Uterus (tissue), 4 donors: ENCODE measurements at places on chromosomes 3 and 15.

DNA sequence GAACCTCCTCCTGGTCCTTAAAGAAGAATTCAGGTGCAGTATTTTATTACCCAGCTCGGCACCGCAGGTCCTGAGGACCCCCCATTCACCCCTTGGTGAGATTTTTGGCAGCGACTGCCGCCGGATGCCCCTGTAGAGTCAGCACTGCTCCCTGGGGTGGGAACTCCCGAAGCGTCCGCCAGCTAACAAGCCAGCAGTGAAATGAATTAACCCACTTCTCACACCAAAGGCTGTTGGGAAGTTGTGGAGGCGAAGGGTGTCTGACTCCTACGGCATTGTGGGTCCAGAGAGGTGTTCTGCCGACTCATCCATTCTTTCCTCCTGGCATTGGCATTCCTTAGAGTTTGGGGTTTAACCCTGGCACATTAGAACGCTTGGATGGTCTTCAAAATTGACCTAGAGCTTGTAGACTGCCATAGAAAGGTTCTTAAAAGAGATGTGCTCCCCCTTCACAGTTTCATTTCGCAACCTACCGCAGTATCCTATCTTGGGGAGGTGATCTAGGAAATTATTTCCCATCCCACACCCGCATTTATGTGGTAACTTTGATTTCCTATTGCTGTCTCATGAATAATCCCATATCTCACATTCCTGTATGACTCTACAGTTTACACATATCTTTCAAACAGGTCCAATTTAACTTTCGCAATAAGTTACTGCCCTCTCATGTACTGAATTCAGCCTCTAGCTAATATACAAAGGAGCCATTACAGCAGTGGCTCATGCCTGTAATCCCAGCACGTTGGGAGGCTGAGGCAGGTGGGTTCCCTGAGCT is 879 bp upstream of the EIF5A2 start:
- H3K27me3 ChIP-seq, result no peaks in the 10 kb centered on the region
- no peak overlapping the region for H3K27ac ChIP-seq
- no peaks in the 10 kb centered on the region for H3K36me3 ChIP-seq
- peak; percentile 28 for DNase-seq
- no peaks in the 10 kb centered on the region for H3K4me1 ChIP-seq
- peak overlapping the region; percentile 52 for H3K4me3 ChIP-seq

- no peaks in the 10 kb centered on the region for H3K4me1 ChIP-seq
- H3K36me3 ChIP-seq, result no peaks in the 10 kb centered on the region
- H3K4me3 ChIP-seq, result no peak overlapping the region
- no peak for DNase-seq
- H3K27ac ChIP-seq, result no peak overlapping the region
Observed at GRCh38 chr15:69540622-69541021, 88.0 kb downstream of the RPLP1 start.

DNA sequence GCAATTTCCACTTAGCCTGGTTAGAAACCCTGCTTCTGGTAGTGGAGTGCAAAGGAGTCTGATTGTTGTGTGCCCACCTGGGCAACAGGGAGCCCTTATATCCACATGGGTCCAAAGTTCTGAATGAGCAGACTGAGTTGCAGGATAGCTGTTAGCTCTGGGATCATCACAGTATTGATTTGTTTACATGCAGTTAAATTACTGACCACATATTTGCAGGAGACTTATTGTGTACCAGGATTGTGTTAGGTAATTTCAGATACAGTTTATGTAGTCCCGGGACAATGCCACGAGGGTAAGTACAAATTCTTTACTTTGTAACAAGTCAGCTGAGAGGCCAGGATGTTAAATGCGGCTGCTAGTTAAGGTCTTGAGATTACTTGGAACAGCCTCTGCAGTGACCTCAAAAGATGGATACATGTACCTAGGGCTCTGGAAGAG is 18.8 kb downstream of the ARHGEF26 start:
- H3K4me1 ChIP-seq, result no peaks in the 10 kb centered on the region
- H3K27ac ChIP-seq, result no peak overlapping the region
- H3K27me3 ChIP-seq, result no peaks in the 10 kb centered on the region
- H3K4me3 ChIP-seq, result no peak overlapping the region
- DNase-seq, result no peak

GRCh38 chr3:125098611-125099291 is 43.0 kb upstream of the HEG1 start:
- no peak overlapping the region for H3K4me3 ChIP-seq
- H3K36me3 ChIP-seq, result no peaks in the 10 kb centered on the region
- no peaks in the 10 kb centered on the region for H3K4me1 ChIP-seq
- H3K27ac ChIP-seq, result no peak overlapping the region

GRCh38 chr3:38630606-38631005 is 18.9 kb downstream of the SCN5A start:
- H3K27ac ChIP-seq, result no peak overlapping the region
- no peak overlapping the region for H3K4me3 ChIP-seq
- H3K4me1 ChIP-seq, result no peaks in the 10 kb centered on the region
- H3K27me3 ChIP-seq, result no peaks in the 10 kb centered on the region

DNA sequence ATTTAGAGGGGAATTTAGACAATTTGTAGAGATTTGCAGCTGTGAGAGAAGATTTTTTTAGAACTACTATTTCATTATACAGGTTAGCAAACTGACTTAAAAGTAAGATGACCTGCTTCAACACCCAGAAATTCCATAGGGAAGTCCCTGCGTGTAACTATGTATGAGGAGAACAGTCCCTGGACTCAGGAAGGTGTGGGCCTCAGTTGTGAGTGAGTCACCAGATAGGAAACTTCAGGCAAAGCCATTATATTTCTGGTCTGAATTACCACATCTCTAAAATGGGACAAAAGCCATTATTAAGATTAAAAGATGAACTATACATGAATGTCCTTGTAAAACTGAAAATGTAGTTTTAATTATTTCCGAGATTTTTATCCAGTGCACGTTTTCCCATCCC is 488.3 kb upstream of the GOLIM4 start:
- no peak overlapping the region for H3K27ac ChIP-seq
- H3K36me3 ChIP-seq, result no peaks in the 10 kb centered on the region
- no peaks in the 10 kb centered on the region for H3K4me1 ChIP-seq
- H3K4me3 ChIP-seq, result no peak overlapping the region
- no peaks in the 10 kb centered on the region for H3K27me3 ChIP-seq

GRCh38 chr15:70297465-70298058 is 199.8 kb upstream of the TLE3 start:
- no peak overlapping the region for H3K27ac ChIP-seq
- DNase-seq, result no peak
- no peak overlapping the region for H3K4me3 ChIP-seq
- H3K36me3 ChIP-seq, result no peaks in the 10 kb centered on the region

DNA sequence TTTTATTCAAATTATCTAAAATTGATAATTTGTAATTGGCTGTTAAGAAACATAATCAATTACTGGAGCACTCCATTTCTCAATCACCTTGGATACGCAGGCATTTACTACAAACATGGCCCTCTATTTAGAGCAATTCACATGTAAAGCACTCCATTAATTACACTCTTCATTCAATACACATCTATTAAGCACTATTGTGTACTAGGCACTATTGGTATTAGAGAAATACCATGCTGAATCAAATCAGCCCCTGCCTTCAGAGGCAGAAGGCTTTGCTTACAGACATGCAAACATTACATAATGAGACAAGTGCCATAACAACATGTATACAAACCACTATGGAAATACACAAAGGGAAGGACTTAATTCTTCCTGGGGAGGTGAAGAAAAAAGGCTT is 69.1 kb downstream of the PEAK1 start:
- H3K4me1 ChIP-seq, result no peaks in the 10 kb centered on the region

DNA sequence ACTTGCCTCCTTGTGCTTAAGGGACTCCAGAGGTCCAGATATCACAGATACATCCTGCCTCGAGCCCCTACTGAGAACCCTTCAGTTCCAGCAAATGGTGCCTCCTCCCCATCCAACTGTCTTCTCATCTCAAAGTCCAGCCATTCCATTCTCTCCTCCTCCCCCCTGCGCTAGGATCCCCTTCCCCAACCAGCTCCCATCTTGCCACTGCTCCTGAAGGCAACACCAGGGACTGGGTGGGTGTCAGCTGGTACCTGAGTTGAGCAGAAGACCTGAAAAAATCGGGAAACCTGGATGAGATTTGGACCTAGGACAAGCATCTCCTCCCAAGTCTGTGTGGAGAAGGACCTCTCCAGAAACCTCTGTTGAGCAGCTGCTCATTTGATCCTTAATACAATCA is 2.4 kb upstream of the AP3B2 start:
- H3K4me3 ChIP-seq, result no peak overlapping the region
- no peak overlapping the region for H3K27ac ChIP-seq
- DNase-seq, result no peak
- no peaks in the 10 kb centered on the region for H3K4me1 ChIP-seq
- H3K36me3 ChIP-seq, result no peaks in the 10 kb centered on the region

- peaks cover 9% of the 10 kb centered on the region for H3K4me1 ChIP-seq
- DNase-seq, result no peak
- no peak overlapping the region for H3K4me3 ChIP-seq
- no peak overlapping the region for H3K27ac ChIP-seq
Observed at GRCh38 chr15:59333401-59334075, 39.1 kb downstream of the MYO1E start.
